Stimulated activated CD4-positive, alpha-beta T cell treated with anti-CD3 and anti-CD28 coated beads, Interleukin-12 subunit alpha, Interleukin-12 subunit beta, amount 100 ng/mL, for 48 hours (primary cell): ENCODE measurements at places on chromosomes 3 and 15.

DNA sequence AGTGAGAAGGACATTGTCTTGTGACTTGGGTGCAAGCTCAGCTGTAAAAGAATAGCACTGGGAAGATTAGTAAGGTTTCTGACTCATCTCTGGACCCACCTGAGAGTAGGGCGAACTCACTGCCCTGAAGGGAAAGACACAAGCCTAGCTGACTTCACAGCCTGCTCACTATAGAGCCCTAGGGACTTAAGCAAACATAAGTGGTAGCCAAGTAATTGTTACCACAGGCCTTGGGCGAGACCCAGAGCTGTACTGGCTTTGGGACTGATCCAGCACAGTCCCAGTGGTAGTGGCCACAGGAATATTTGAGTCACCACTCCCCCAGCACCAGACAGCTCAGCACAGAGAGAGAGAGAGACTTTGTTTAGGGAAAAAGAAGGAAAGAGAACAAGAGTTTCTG lies 429.9 kb downstream of the TBL1XR1 start:
- no peak for DNase-seq

DNA sequence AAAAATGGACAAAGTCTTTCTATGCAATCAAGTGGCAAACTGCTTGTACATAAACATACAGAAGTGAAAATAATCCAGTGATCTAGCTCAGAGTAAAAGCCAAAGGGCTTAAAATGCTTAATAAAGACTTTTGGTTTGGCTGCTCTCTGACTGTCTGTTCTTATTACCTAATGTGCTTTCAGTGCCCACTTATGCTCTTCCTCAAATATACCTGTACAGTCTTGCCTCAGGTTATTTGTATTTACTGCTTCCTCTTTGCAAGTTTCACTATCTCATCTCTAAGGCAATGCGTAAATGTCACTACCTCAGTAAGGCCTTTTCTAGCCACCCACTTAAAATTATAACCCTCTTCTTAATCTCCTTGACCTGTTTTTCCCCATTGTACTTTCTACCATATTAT lies 171.8 kb downstream of the EPHA6 start:
- DNase-seq: no peak

DNA sequence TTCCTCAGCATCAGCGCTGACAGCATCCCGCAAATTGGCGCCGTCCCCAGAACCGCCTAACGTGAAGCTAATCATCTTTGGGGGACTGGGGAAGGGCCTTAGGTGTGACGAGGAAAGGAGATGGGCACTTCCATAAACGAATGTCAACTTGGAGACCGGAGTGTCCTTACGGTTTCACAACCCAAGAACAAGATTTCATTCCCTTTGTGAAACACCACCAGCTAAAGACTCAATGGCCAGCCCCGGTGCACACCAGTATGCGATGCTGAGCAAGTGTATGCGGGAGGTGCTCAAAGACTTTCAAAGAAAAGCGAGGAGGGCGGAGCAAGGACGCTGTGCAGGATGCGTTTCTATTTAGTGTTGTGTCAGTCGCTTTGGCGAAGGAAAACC lies 759 bp upstream of the TTBK2 start:
- DNase-seq: no peak

DNA sequence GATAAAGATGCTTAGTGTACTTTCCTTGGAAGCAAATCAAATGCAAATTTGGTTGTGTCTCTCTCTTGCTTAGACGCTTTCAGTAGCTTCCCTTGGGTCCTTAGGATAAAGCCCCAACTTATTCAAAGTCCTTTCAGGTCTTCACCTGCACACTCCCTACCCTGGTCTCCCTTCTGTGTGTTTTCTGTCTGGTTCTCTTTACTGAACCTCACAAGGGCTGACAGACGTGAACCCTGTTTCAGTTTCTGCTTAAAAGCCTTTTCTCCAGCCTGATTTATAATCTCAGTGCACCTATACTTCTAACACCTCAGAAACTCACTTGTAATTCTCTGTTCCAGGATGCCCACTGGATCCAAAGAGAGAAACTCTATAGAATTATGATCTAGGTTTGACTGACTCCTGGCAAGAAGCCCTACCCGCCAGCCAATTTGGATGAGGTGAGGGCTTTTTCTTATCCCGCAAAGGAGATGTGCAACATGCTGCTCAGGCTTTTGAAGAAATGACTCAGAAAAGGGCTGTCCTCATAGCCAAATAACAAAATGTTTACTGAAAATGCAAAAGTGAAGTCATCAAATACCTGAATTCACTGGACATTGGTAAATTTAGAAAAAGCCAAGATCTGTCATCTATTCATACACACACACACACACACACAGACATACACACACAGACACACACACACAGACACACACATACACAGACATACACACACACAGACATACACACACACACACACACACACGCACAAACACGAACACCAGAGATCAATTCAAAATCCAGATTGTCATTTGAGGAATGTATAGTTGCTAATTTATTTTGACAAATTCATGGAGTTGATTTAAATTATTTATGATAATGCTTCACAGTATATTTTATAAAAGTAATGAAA lies 102.4 kb upstream of the EOMES start:
- DNase-seq: no peak

DNA sequence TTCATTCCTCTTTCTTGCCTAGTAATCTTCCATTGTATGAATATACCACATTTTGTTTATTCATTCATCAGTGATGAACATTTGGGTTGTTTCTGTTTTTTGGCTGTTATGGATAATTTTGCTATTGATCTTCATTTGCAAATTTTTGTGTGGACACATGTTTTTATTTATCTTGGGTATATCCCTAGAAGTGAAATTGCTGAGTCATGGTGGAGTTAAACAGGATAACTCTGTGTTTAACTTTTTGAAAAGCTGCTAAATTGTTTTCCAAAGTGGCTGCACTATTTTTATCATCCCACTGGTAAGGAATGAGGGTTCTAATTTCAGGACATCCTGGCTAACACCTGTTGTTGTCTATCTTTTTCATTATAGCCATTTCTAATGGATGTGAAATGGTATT lies 74.6 kb upstream of the ARL6 start:
- DNase-seq: no peak

- no peak for DNase-seq
These were observed 33.2 kb upstream of the GOLGA8B start for GRCh38 chr15:34616613-34617012.

GRCh38 chr3:159448902-159449301 lies 539.7 kb upstream of the IL12A start:
- DNase-seq: no peak

- DNase-seq: no peak
These were observed 1.2 kb downstream of the SETD2 start for GRCh38 chr3:47162697-47163168.

GRCh38 chr15:65927545-65927944 lies 58.3 kb downstream of the RAB11A start:
- no peak for DNase-seq

DNA sequence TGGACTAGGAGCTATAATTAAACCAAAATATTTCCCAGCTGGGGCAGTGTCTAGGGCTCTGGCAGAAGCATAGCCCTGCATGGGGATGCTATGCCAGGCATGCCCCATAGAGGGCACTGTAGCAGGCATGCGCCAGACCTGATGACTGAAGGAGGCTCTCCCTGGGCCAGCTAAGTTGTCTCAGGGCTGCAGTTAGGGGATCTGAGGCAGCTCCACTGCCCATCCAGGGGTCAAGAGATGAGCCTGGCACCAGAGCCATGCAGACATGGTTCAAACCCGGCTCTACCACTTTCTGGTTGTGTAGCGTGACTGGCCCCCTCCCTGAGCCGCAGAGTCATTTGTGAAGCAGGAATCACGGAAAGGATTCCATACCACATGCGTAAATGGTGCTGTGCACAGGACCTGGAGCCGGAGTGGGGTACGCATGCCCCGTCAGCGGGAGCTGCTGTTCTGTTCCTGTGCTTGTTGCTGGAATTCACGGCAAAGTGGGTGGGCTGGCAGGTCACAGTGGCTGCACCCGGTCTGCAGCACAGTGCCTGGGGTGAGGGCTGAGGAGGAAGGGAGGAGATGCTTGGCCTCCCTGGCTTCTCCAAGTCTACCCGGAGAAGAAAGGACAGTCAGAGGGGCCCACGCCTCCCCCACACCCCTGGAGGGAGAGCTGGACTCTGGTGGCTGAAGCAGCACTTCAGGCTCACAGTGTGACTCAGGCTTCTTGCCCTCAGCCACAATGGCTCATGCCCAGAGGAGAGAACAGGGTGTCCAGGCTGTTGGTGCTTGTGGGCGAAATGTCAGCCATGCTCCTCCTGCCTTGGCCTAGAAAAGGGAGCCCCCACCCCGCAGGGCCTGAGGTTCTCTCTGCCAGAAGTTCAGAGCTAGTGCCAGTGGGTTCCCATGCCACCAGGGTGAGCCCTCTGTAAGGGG lies 43.1 kb downstream of the DNASE1L3 start:
- peak; percentile 59 for DNase-seq

DNA sequence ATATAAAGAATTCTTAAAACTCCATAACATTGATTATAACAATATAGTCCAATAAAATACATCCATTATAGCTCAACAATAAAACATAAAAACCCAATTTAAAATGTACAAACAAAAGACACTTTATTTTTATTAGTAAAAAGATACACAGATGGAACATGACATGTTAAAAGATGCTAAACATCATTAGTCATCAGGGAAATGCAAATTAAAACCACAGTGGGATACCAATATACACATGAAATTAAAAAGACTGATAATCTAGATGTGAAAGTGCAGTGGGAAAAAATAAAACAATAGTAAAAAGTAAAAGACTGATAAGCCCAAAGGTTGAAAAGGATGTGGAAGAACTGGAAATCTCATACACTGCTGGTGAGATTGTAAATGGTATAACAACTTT lies 46.2 kb downstream of the DNAH12 start:
- no peak for DNase-seq

GRCh38 chr3:170840291-170840859 lies 29.6 kb downstream of the RPL22L1 start:
- DNase-seq: no peak
